ENCODE measurements at places on chromosomes 7 and 10.

GRCh38 chr7:50292763-50293162 is 11.8 kb upstream of the IKZF1 start:
- no peak for DNase-seq

DNA sequence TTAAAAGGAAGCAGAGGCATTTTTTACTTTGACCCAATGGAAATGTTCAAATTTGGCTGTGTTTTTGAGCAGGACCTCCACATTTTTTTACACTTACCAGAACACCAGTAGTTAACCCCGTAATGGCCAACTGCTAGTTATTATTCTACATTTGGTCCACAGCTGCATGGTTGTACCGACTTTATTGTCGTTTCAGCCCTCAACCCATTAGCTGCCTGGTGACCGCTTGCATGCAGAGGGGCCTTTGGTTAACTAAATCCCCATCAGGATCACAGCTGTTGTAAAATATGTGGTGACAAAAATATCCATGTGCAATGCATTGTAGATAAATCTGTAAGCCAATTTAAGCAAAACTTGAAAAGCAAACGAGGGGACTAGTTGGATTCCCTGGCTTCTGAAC is 342.2 kb upstream of the MEOX2 start:
- no peak for DNase-seq

GRCh38 chr7:122736183-122736582 is 33.5 kb upstream of the RNF148 start:
- DNase-seq = no peak

GRCh38 chr7:101151908-101152651 is 2.2 kb upstream of the AP1S1 start:
- DNase-seq = peak; percentile 36

DNA sequence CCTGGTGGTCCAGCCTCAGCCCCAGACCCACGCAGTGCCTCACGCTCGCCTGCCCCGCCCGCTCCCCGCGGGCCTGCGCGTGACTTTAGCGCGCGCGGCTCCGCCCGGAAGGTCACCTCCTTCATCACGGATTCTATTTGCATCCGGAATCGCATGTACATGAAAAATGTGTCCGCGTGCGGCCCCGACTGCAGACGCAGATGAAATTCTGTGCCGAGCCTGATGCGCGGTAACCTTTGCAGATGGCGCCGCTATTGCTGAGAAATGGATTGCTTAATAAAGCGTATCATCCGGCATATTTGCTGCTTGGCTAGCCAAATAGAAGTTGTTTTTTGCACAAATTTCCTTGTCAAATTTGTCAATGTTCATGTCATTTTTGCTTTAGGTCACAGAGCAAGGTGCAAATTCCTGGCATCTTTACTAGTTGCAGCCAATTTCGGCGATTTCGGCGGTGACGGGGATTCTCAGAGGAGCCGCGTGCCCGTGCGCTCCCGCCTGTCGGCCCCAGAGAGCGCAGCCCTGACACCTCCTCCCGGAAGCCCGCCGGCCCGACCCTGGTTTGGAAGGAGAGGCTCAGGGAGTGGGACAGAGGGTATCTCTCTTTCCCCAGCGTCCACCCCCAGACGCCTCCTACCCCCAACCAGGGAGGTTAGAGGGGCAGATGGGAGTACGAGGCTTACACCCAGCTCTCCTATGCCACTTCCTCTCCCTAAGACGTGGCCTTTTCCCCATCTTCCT is 85.9 kb upstream of the PAX2 start:
- DNase-seq = no peak

DNA sequence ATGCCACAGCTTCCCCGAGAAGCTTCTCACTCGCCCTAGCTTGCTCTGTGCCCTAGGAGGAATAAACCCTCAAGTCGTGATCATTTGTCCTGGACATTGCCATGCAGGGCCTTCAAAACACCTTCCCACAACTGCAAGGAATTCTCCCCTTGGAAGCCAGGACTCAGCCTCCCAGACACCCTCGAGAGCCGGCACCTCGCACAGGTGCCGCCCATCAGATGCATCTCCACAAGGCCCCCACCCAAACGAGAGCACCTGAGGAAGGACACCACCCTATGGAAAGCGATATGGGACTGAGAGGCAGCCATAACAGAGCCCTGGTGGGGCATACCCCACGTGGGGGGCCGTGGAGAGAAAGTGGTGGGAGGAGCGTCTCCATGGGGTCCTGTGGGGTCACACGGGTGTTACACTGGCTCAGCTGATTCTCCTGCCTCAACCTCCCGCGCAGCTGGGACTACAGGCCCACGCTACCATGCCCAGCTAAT is 77.6 kb upstream of the FOXK1 start:
- DNase-seq = no peak

DNA sequence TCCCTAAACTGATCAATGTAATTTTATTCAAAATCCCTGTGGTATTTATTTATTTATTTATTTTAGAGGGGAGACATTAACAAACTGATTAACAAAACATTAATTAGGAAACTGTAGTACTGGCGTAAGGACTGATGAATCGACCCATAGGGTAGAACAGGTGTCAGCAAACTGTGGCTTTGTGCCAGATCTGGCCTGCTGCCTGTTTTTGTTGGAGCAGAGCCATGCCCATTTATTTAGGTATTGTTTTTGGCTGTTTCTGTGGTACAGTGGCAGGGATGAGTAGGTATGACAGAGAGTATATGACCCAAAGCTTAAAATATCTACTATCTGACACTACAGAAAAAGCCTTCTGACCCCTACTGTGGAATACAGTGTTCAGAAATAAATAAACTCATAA is 332.5 kb upstream of the ETV1 start:
- no peak for DNase-seq

GRCh38 chr7:33185786-33186185 is 56.4 kb downstream of the BBS9 start:
- DNase-seq = peak; percentile 59

DNA sequence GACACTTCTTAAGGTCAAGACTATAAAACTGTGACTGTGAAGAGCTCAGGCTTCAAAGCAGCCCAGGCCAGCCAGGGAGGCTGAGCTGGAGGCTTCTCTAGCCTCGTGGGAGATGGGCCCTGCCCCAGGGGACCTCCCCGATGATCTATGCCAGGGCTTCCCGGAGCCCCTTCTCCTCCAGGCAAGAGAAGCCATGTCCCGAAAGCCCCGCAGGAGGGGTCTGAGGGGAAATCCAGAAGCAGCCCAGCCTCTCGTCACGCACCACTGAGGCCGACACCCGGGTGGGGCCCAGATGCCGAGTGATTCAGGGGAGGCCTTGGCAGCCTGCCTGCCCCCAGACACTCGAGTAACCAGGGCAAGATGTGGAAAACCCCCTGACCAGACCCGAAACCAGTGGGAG is 63.7 kb downstream of the PROSER2 start:
- no peak for DNase-seq

- no peak for DNase-seq
Measured at GRCh38 chr7:84792231-84792893, 394.5 kb downstream of the SEMA3D start.

- no peak for DNase-seq
Measured at GRCh38 chr7:36407636-36408550, 18.2 kb downstream of the ANLN start.

GRCh38 chr10:30045961-30046360 is 13.4 kb downstream of the JCAD start:
- no peak for DNase-seq

GRCh38 chr10:43653746-43654145 is 5.1 kb upstream of the ZNF32 start:
- DNase-seq = no peak

DNA sequence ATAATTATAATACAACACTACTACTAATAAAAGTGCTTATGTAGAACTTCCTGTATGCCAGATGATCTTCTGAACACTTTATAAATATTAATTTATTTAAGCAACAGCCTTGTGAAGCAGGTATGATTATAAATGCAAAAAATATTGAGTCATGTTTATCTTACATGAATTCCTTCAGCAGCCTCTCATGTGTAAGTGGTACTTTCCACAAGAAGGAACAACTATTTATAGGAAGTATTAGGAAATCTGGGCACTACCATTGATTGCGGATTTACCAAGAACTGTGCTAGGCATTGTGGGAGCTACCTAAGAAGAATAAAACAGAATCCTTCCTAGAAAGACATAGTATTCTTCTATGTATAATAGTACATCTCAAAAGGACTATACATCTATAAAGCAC is 10.7 kb upstream of the STEAP4 start:
- no peak for DNase-seq

GRCh38 chr7:122423591-122423990 is 119.0 kb upstream of the FEZF1 start:
- no peak for DNase-seq

DNA sequence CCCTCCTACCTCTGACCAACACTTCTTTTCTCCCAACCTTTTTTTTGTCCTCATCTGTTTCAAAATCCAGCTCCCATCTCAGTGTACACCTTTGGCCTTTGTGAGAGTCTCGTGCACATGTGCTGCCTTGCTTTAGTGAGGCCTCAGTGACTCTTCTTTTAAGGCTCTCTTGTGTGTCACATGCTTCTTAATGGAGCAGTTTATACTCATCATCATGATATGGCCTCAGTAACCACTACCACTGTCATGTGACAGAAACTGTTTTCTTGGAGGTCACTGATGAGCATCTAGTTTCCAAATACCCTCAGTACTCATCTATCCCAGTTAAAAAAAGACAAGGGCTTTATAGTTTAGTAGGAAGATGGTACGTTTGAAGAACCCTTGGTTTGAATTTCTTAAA is 8.1 kb upstream of the ARHGAP22 start:
- DNase-seq = peak; percentile 32

DNA sequence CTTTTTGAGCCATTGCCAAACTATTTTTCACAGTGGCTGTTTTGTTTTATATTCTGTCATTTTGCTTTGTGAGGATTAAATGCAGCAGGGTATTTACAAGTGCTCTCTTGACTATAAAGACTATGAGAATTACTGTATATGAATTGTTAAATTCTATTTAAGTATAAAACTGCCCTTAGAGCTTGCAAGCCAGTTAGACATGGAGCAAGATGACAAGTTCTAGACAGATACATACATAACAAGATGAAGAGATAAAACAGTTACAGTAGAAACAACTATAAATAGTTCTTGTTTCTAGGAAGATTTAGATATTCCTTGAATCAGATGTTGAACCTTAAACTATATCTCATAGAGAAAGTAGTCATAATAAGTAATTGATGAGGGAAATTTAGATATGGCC is 60.6 kb downstream of the DNAH11 start:
- peak; percentile 5 for DNase-seq

DNA sequence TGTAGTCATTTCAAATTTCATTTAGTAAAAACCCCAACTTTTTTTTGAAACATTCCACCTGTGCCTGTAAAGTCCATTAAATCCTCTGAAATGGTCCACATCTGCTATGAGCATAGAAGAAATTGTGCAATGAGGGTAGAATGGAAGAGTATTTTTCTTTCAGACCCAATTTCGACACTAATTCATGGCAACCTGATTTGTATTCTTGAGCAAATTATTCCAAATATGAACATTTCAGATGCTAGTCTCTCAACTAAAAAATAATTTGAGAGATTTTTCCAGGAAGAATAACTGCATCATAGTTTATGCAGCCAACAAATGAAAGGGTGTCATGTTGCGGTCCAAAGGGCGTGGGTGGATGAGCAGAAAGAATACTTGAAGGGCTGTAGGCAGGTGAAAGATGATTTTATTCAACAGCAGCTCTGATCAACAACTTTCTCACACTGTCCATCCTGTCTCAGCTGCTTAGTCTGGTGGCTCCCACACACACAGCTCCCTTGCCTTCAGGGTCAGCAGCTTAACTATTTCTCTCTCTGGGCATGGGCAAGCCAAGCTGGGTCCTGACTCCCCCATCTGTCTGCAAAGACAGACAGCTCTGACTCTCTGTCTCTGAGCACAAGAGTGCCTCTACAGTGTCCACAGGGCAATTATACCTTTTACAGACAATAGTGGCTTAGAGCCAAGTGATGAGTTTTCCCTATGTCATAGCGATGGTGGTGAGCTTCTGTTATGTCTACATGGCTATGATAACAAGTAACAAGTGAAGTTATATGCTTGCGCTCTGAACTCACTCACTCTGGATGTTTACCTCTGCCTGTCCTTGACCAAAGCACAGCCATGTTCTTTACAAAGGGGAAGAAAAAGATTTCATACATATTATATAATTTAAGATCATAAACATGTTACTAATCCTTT is 11.5 kb downstream of the STEAP2 start:
- DNase-seq = no peak

- no peak for DNase-seq
Measured at GRCh38 chr7:26083113-26083512, 68.9 kb upstream of the NFE2L3 start.

GRCh38 chr7:35752742-35753141 is 48.1 kb upstream of the SEPTIN7 start:
- no peak for DNase-seq

GRCh38 chr7:75965617-75966016 is 28.8 kb downstream of the TMEM120A start:
- DNase-seq = no peak

DNA sequence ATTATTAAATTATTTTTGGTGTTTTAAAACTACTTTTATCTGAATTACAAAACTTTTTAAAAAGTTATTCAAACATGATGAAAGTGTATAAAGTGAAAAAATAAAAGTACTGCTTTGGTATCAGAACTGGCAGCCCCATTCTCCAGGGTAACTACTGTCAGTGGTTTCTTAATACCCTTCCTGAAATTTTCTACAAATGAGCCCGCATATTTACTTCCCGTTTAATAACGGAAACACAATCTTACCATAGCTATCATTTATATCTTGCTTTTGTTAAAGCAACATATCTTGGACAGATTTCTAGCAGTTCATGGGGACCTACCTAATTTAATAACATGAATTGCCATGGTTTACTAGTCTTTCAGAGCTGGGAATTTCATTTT is 249.9 kb downstream of the RNLS start:
- DNase-seq = no peak

- DNase-seq = no peak
Measured at GRCh38 chr7:1220977-1221745, 11.5 kb upstream of the UNCX start.

DNA sequence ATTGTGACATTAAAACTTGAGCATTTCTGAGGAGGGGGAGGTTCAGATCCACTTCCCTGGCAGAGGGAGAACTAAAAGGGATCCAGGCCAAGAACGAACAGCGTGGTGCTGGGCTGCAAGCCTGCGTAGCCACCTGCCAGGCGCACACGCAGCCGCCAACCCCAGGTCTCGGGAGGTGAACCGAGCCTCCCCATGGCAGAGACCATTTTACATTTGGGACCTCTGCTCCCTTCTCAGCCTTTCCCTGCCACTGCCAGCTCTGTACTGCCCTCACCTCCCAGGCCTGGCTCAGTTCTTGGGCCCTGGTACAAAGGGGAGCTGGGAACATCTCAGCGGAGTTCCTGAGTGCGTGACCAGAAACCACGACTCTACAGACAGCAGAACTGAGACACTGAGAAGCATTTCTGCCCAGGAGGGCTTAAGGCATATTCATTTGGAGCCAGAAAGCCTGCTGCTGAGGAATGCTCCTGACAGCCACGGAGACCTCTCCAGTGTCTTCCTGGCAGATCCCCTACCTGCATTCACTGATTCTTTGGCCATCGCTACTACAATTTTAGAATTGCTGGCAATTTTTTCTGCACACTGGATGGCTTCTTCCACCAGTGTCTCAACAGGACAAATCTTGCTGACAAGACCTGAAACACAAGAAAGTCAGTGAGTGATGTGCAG is 7.6 kb downstream of the ECHS1 start:
- no peak for DNase-seq
